ENCODE measurements at places on chromosomes 13 and 19.

DNA sequence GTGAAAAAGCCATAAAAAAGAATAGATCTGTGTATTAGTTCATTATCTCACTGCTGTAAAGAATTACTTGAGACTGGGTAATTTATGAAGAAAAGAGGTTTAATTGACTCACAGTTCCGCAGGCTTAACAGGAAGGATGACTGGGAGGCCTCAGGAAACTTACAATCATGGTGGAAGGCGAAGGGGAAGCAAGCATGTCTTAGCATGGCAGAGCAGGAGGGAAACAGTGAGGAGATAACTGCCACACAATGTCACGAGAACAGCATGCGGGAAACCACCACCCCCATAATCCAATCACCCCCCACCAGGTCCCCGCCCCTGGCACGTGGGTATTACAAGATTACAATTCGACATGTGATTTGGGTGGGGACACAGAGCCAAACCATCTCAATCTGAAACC lies 39.1 kb upstream of the EEF1AKMT1 start:
- DNase-seq: no peak

- DNase-seq: no peak
Measured at GRCh38 chr19:5336195-5336965, 4.2 kb downstream of the PTPRS start.

GRCh38 chr19:23281663-23282276 lies 31.6 kb upstream of the ZNF724 start:
- DNase-seq: no peak

GRCh38 chr13:97242755-97243497 lies 20.8 kb downstream of the MBNL2 start:
- no peak for DNase-seq

- no peak for DNase-seq
Measured at GRCh38 chr13:49967456-49967855, 29.4 kb upstream of the TRIM13 start.

GRCh38 chr19:13010038-13010991 lies 15.0 kb downstream of the NFIX start:
- no peak for DNase-seq

DNA sequence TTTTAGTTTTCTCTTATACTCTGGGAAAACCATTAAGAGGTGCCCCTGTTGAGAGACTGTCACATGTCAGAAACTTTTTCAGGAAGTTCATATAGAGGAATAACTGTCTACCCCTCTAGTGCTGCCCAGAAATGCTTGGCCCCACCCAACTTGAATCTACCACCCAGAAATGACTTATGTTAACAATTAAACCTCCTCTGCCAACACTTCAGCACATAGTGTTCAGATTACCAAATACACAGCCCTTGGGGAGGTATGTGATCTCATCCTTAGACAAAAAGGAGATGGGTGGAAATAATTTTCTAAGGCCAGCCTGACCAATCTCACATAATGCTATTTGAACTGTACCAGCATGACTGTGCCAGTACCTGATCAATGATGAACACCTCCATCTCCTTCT lies 35.6 kb downstream of the CCDC169 start:
- no peak for DNase-seq

GRCh38 chr13:52798770-52799430 lies 49.5 kb downstream of the PCDH8 start:
- no peak for DNase-seq

GRCh38 chr19:3968556-3969434 lies 2.1 kb downstream of the DAPK3 start:
- peak; percentile 51 for DNase-seq

DNA sequence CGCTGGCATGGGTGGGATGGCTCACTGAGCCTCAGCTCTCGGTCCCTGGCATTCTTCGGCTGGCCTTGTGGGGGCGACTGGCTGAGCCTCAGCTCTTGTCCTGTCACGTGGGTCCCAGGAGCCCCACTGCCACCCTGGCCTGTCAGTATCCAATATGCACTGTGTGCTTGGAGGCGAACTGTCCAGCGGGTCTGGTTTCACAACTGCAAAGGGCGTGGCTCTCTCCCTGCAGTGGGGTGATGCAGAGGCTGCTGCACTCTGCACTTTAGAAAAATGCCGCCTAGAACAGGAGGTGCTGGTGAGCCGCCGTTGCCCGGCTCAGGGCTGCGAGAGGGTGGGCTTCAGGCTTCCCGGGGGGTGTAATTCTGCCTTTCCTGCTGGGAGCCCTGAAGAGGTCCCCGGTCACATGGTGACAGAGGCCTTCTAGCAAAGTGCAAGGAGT lies 17.0 kb upstream of the TMEM255B start:
- no peak for DNase-seq

GRCh38 chr19:20237773-20238623 lies 71.0 kb downstream of the ZNF486 start:
- peak; percentile 78 for DNase-seq

DNA sequence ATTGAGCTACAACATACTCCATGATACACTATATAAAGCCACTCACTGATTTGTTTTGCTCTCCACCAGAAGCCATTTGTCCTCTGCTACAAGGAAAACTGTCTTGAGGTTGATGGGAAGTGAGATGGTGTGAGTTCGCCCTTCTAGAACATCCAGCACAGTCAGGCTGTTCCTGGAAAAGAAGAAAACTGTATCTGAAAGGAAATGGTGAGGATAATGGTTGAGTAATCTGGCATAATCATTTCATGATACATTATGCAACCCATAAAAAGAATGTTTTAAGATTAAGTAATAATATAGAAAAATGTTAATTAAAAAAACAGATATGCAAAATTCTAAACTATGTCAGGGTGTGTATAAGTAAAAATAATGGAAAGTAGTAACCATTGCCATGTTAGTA lies 233.9 kb downstream of the RGCC start:
- DNase-seq: no peak

GRCh38 chr13:60329221-60329923 lies 67.6 kb upstream of the TDRD3 start:
- DNase-seq: peak; percentile 81

DNA sequence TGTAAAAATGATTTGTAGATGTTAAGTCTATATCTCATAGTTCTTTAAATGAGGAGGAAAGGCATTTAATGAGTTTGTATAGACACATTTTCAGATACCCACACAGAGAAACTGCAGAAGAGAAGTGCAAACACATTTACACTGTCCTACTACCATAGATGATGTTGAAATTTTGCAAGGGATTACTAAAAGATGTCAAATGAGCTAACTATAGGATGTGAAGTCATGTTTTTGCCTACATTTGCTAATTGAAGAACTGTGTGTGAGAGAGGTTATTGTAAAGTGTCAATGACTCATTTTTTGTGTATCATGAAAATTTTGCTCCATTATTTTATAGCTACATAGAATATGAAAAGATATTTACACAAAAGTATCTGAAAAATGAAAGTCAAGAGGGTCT lies 178.9 kb downstream of the ITGBL1 start:
- DNase-seq: no peak

DNA sequence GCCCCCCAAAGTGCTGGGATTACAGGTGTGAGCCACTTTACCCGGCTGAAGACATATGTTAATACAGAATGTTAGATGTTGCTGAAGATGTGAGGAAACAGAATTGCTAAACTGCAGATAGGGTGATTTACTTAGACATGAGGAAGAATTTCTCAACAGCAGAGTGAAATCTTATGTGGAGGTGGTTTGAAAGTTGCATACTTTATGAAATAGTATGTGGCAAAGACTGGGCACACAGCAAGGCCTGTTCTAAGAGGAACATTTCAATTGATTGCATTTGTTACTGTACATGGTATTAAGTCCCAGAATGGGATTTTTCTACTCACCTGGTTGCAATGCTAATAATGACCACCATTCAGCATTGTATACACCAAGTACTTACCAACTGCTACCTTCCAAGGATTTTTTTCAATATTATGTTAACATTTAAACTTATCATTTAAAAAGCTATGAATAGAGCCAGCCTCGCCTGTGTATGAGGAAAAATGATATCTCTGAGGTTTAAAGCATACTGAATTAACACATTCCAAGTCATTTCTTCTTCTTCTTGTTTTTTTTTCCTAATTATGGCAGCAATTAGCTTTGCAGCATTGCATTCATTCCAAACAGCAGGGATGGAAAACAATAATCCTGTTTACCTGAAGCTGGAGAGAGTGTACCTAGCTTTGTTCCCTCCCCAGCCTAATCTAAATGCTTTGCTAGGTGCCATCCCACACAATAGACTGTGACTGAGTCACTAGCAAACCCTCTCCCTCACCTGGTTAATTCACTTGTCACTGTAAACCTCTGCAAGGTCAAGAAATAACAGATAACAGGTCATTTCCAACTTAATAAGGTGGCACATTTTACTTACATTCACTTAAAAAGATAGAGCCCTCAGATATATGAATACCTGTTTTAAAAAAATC lies 19.4 kb upstream of the KLF5 start:
- DNase-seq: peak; percentile 37

GRCh38 chr19:33891773-33892172 lies 95.1 kb downstream of the KCTD15 start:
- DNase-seq: no peak

DNA sequence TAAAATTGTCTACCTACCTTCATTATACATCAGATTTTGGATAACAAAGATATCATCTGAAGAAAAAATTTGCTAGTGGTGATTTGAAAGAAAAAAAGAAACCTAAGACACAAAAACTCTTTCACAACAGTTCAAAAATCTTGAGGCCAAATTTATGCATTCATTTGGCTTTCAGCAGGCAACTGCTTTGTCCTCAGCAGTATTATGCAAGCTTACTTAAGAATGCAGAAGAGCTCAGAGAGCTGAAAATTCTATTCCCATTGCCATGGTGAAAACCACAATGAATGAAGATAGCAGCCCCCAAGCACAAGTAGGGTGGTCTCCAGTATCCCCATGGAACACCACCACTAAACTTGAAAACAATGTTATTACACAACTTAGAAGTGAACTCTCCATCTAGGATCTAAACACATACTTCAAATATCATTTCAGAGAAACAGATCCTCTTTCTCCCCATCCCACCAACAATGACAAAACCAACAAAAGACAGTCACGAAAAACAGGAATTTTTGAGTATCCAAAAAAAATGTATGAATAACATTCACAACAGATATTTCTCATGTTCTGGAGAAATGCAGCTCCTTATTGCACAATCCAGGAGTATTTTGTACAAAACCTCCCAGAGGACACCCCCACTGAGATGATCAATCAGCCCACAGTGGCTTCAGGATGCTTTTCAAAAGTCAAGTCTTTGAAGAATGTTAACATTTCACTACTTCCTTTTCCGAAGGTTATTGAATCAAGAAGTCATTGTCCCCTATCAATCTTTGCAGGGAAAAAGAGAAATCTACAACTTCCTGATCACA lies 192.7 kb downstream of the LHFPL6 start:
- DNase-seq: no peak

DNA sequence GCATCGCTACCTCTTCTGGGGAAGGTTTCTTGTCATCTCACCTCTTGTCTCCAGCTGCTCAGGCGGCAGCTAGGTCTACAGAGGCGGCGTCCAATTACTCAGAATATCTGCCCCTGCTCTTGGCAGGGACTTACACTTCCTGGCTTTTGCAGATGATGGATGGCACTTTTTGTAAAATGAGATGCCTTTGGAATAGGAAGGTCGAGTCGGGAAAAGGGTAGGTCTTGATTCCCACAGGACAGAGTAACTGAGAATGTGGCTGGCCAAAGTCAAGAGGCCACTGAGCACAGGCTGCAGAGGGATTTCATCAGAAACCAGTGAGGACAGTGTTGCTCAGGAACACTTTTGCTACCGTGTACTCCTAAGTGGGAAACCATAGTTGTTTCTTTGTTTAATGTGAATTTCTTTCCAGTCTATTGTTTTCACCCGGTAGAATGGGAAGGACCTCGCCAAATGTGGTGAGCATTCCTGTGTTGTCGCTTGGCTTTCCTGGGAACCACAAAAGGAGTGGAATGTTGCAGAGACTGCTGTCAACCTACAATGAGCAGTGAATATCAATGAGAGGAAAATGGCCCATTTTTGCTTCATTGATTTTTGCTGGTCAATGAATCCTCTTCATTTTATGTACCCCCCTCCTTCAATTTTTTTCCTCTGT lies 383.7 kb downstream of the HS6ST3 start:
- DNase-seq: no peak

DNA sequence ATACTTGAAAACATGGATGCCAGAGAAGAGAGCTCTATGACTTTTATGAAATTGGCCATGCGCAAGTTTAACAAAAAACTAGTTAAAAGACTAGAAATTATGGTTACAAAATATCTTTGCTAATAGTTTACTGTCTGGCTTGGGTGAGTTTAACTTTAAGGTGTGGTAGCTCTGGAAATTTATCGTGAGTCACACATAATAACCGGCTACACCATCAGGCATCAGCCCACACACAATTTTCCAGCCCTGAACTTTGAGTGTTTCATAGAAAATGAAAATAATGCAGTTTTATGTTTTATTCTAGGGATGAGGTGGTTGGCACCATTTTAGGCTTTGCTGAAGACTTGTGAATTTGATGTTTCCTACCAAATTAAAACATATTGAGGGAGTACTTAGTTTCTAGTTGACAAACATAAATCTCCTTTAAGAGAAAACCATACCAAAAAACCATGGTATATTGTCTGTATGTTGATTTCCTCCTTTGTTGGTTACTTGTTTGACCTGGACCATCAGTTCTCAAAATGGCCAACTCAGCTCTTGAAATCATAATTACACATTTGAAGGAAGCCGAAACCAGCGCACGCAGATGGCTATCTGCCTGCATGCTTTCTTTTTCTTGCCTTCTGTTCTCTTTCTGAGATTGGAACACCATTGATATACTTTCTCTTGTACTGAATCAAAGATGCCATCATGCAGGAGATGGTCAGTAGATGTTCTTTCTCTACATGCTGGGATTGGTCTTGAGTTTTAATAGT lies 125.1 kb downstream of the AKAP11 start:
- DNase-seq: no peak

GRCh38 chr19:17806945-17807344 lies 12.0 kb downstream of the B3GNT3 start:
- no peak for DNase-seq

- peak; percentile 92 for DNase-seq
Measured at GRCh38 chr19:49877879-49878743, 609 bp downstream of the TBC1D17 start.

DNA sequence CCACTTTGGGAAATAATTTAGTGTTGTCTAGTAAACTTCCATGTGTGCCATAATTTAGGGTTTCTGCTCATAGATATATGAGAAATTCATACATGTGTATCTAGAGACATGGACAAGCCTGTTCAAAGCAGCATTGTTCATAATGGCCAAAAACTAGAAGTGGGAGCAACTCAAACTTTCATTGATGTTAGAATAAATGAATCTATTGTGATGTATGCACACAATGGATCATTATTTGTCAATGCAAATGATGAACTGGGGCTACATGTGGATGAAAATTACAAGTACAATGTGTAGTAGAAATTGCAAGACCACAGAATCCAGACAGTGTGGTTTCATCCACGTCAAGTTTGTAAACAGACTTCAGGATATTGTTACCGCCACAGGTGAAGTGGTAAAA lies 284.7 kb downstream of the SLC7A1 start:
- no peak for DNase-seq

DNA sequence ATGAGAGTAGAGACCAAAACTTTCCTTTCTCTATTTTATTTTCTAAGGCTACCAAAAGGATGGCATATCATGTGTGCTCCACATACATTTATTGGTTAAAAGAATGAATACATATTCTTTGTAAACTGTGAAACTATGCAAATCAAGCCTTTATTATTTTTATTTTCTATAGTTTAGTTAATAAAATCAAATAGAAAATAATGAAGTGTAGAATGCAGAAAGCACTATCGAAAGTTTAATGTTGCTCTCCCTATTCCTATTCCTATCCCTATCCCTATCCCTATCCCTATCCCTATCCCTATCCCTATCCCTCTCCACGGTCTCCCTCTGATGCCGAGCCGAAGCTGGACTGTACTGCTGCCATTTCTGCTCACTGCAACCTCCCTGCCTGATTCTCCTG lies 60.3 kb downstream of the ZNF100 start:
- DNase-seq: no peak
